NCI-H2081 treated with DMSO at 0.1 percent for 48 hours (cell line): ENCODE measurements at places on chromosomes 1 and 21.
A peak's percentile ranks its signal among the peaks of the same experiment; 100 is the strongest.

DNA sequence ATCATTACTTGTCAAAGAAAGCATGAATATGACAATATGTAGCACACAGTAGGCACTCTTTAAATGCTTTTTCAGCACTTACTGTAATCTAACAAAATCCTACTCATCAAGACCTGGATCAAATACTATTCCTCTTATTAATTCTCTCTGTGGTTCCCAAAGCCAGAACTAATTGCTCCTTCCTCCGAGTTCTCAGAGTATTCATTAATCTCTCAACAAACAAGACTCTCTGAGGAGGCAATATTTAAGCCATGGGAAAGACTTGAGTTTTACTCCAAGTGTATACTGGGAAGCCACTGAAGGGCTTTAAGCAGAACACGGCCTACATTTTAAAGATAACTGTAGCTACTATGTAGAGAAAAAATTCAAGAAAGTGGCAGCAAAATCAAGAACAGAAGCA is 79.7 kb downstream of the ENAH start:
- no peak for DNase-seq

DNA sequence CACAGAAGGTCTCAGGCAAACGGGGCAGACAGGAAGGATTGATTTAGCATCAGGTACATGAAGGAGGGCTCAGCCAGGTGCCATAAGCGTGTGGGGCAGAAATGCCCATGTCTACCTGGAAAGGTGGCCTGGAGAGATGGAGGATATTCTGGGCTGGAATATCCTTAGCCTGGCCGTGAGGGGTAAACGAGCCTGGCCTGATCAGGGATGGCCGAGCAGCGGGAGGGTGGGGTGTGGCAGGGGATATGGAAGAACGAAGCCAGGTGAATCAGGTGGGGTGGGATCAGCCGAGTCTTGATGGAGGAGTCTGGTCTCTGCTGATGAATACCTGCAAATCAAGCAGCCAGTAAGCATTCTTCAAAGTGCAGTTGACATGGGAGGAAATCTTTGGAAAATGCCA is 35.5 kb upstream of the TTC22 start:
- no peak for DNase-seq

DNA sequence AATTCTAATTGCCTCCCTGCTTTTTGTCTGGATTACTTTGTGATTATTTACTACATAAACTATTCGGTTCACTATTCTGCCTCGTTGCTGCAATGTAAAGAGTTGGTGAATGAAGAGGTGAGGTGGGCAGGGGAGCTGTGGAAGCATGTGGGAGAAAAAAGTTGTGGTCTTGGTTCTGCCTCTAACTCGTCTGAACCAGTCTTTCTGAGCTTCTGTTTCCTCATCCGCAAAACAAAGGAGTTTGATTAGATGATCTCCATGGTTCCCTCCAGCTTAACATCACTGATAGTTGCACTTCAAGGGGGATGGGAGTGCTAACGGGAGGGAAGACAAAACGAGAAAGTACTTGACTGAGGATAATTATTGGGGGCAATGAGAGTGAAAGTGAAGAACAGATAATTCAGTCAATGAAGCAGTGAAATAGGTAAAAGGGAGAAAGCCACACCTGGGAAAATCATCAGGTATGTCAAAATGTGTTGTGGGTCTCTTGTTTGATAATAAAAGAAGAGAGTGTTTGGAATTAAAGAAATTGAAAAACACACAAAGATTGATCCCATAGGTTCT is 26.2 kb upstream of the UHMK1 start:
- DNase-seq, result no peak

GRCh38 chr1:234609691-234610042 is 311 bp downstream of the IRF2BP2 start:
- no peak for DNase-seq

GRCh38 chr1:66436378-66437135 is 97.4 kb upstream of the SGIP1 start:
- DNase-seq, result no peak

DNA sequence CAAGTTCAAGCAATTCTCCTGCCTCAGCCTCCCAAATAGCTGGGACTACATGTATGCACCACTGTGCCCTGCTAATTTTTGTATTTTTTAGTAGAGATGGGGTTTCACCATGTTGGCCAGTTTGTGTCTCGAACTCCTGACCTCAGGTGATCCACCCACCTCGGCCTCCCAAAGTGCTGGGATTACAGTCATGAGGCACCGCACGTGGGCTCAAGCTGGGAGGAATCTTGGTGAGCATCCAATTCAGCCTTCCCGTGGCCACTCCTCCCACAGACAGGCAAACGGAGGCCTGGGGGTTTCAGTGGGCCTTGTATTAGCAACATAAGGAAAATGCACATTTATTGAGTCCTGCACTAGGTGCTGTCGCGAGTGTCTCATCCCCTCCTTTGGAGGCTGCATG is 24.5 kb upstream of the VWA5B1 start:
- no peak for DNase-seq

DNA sequence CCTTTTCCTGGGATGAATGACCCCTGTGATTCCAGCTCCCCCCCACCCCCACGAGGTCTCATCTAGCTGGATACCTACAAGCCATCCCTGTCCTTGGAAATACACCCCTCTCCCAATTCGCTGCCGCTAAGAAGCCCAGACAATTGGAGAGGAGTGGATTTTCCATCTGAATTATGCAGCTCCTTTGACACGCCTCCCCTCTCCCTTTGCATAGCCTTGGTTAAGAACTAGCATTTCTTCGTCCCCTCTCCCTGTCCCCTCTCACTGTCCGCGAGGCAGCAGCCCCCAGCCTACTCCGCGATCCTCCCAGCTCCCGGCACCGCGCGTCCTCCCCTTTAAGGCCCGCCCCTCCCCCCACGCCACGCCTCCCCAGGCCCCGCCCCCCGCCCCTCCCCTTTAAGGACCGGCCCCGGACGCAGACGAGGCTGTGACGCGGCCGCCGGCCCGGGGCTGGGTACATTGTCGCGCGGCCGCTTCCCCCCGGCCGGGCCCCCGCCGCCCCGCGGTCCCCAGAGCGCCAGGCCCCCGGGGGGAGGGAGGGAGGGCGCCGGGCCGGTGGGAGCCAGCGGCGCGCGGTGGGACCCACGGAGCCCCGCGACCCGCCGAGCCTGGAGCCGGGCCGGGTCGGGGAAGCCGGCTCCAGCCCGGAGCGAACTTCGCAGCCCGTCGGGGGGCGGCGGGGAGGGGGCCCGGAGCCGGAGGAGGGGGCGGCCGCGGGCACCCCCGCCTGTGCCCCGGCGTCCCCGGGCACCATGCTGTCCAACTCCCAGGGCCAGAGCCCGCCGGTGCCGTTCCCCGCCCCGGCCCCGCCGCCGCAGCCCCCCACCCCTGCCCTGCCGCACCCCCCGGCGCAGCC is at the start of gene MAPKAPK2:
MAPKAPK2 (plus strand) TSS at position 428 of the 856 bp plus-strand sequence; CDS start at position 753, 325 bp downstream.
- no peak for DNase-seq

DNA sequence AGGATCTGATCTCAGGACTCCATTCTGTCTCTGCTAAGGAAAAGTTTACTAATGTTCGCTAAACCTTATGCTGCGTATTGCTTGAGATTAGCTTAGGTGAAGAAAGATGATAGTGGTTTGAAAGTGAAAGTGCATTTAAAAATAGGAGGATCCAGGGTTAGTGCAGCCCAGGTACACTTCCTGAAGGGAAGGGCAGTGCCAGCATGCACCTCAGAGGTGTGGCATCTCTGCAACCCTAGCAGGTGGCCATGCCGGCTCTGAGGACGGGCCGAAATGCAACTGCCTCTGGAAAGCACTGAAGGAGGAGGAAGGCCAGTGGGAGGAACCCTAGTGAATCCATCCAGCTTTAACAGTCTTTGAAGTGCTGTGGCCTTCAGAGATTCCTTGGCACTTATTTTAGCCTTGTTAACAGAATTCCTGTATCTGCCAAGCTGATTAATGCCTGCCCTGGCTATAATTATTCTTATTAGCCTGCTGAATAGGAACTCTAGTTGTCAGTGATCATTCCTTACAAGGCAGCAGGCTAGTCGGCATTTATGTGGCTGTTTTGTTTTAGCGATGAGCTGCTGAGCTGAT is 5.5 kb downstream of the PTGFRN start:
- no peak for DNase-seq

DNA sequence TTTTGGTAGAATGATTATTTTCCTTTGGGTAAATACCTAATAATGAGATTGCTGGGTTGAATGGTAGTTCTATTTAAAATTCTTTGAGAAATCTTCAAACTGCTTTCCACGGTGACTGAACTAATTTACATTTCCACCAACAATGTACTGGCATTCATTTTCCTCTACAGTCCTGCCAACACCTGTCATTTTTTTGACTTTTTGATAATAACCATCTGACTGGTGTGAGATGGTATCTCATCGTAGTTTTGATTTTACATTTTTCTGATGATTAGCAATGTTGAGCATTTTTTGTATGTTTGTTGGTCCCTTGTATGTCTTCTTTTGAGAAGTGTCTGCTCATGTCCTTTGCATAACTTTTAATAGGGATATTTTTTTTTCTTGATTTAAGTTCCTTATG is 23.5 kb downstream of the KCNK2 start:
- DNase-seq, result no peak

DNA sequence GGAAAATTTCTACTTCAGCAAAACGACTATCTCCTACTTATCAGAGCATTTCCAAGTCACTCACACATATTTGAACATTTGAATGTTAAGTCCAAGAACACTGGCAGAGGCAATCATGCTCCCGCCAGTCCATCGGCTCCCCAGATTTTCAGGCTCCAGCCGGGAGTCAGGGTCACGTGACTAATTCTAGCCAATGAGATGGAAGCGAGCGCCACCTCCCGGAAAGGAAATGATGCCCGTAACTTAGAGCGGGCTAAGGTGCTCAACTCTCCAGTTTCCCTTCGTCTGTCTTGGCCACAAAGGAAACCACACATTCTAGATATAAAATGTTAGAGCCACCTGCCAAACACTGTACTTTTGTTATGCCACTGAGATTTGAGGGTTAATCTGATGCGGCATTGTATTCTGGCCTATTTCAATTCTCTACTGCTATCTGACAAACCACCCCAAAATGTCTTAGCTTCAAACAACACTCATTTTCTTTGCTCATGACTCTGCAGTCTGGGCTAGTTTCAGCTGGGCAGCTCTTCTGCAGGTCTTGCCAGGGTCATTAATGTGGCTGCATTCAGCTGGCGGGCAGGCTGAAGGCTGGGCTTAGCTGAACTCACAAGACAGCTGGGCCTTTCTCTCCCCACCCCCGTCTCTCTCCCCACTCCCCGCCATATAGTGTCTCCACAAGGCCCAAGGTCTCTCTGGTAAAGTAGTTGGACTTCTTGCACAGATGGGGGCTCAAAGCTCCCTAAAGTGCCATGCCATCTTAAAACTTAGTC is 16.5 kb upstream of the LHX4 start:
- no peak for DNase-seq

- DNase-seq, result no peak
Measured at GRCh38 chr21:39107739-39108138, 75.5 kb downstream of the PSMG1 start.

DNA sequence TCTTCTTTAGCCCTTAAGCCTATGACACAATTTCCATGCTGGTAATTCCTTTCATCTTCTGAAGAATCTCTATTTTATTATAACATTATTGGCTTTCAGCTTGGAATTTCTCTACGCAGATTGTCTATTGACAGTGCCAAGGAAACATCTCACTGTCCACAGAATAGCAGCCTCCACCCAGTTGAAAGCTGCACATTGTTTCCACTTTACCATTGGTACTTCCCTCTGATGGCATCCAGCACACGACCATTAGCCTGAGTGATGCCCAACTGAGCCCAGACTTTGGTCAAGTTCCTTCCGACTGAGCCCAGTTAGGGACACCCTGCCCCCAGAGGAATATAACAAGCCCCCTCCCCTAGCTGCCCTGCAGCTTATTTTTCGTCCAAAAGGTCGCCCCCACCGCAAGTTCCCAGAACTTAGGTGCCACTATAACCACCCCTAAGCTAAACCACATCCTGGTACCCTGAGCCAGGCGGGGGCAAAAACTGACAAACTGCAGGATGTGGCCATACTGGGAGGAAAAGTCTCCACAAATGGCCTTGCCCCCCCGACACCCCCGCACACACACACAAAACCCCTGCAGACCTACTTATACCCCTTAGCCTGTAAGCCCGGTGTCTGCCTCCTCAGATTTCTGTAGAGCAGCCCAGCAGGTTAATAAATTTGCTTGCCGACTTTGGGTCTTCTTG is 13.2 kb downstream of the GBP5 start:
- DNase-seq, result no peak

DNA sequence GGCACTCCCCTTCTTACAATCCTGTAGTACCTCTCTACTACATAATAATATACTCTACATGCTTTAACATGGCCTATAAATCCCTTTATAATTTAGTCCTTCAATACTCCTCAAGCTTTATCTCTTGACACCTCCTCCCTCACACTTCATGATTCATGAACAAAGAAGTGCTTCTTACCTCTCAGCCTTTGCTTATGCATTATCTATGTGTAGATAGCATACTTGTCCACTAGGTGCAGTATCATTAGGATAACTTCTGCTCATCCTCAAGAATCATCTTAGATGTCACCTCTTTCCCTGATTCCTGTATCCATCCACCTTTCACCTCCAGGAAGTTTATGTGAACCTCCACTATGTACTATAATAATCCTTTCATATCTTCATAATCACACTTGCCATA is 74.4 kb downstream of the COL24A1 start:
- no peak for DNase-seq

DNA sequence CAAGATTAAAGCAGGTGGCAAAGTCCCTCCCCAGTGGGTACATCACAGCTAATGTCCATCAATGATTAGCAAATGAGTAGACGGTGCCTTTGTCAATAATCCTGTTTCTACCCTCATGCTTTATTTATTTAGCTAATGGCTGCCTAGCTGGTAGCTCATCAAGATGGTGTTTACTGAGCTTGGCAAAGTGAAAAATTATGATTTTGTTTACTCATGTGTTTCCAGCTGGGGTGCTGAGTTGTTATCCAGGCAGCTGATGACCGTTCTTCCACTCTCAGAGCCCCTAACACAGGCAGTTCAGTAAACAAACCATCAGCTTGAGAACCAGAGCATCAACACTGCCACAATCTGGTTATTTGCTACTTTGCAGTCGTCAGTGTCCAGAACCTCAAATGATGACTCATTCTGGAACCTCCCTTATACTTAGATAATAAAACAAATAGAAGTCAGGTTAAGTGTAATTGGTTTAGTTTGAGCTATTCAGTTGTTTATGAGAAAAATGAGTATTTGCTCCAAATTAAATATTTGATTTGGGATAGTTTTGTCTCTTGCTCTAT is 163.9 kb downstream of the ST6GALNAC5 start:
- DNase-seq, result peak; percentile 91

DNA sequence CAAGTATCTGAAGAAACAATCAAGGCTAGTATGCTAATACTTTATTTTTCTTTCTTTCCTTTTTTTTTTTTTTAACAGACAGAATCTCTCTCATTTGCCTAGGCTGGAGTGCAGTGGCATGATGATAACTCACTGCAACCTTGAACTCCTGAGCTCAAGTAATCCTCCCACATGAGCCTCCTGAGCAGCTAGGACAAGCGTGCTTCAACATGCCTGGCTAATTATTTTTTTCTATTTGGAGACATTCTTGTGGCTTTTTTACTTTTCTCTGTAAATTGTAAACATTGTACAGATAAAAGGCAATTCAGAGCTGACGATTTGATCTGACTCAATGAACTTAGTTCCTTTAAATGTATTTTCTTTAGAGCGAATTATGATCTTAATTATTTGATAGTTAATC is 41.4 kb downstream of the CCDC18 start:
- DNase-seq, result no peak
